Stimulated activated CD4-positive, alpha-beta T cell treated with anti-CD3 and anti-CD28 coated beads, Interleukin-4, amount 100 ng/mL, for 24 hours (primary cell): ENCODE measurements at places on chromosomes 7 and 10.

DNA sequence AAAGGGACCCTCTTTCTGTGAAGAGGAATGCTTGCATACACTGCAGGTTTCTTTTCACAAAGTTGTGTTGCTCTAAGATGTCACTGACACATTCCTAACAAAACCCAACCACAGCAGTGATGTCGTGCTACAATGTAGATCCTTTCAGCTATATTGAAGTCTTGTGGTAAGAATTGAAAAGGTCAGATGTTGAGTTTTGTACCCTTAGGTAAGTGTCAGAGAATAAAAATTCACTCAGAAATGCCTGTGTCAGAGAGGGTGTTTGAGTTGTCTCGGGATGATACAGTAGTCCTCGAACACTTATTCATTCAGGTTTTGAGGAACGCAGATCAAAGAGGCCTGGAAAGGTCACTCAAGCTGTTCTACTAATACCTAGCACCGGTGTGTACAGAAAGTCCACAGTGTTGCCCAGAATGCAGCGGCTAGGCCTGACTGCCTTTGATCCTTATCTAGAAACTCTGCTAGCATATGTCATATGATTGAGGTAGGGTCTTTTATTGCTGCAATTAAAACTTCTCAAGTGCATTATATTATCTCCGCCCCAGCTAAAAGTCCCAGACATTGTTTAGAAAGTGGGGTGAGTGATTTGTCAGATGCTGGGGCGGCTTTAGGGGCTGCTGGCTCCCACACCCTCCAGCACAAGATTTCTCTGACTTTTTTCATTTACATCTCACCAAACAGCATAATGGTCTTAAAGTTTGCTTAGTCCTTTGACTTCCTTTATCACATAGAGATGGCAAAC lies 26.0 kb downstream of the RNF32 start:
- DNase-seq: no peak

DNA sequence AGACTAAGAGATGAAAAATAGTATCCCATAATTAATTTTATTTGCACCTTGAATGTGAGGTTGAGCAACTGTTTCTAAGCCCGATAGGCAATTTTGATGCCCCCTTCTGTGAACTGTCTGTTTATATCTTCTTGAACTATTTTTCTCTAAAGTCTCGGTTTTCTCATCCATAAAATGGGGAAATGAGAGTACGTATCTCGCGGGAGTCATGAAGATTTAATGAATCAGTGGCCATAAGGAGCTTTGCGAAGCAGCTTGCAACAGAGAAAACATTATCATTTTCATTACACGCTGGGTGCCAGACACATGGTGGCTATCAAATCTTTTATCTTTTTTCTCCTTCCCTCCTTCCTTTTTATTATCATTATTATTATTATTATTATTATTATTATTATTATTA lies 108.1 kb upstream of the CARD11 start:
- DNase-seq: no peak

GRCh38 chr10:127040756-127041155 lies 135.5 kb downstream of the DOCK1 start:
- no peak for DNase-seq

DNA sequence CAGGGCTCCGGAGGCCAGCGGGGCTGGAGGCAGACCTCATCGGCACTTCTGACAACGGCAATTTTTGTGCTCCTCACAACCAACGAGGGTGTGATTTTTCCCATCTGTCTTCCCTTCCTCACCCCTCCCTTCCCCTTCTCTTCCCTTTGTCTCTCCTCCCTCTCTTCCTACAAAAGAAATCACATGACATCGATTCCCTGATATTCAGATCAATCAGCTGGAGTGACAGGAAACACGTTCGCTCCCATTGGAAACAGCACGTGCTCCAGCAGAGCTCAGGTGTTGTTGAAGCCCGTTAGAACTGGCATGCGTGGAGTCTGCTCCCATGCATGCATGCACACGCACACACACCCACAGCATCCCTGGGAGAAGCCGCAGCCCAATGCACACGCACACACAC lies 222.4 kb downstream of the PTPRN2 start:
- no peak for DNase-seq

- DNase-seq: no peak
Observed at GRCh38 chr10:56318816-56319215, 42.2 kb downstream of the ZWINT start.

GRCh38 chr10:131094527-131095312 lies 216.8 kb downstream of the TCERG1L start:
- no peak for DNase-seq

GRCh38 chr7:2668401-2668800 lies 19.6 kb upstream of the AMZ1 start:
- no peak for DNase-seq
